Stimulated activated CD4-positive, alpha-beta T cell treated with anti-CD3 and anti-CD28 coated beads, Interleukin-4, amount 100 ng/mL, for 24 hours (primary cell): ENCODE measurements at places on chromosomes 11 and 22.

DNA sequence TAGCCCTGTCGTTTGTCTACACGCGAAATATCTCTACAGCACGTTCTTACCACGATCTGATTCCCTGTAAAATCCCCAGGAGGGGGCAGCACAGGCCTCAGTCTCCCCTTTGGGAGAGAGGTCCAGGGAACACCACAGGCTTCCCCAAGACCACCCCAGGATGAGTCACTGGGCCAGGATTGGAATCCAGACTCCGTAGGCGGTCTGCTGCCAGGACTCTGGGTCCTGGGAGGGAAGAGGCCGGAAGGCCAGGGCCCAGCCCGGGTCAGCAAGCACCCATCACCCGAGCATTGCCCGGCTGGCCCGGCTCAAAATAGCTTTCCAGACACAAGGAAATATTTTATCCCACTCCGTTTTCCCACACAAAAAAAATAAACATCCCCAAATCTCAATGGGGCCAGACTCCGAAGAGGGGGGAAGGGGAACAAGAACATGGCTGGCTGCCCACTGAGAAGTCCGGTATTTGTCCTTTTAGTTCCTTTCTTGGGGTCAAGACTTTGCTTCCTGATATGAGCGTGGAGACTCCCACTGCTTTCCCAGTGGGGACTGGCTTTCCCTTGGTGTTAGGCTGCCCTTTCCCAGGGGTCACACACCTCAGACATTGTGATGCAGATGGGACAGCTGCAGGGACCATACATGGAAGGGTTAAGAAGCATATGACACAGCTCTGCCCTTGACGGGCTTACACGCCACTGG is 91.3 kb downstream of the LRRC32 start:
- no peak for DNase-seq

DNA sequence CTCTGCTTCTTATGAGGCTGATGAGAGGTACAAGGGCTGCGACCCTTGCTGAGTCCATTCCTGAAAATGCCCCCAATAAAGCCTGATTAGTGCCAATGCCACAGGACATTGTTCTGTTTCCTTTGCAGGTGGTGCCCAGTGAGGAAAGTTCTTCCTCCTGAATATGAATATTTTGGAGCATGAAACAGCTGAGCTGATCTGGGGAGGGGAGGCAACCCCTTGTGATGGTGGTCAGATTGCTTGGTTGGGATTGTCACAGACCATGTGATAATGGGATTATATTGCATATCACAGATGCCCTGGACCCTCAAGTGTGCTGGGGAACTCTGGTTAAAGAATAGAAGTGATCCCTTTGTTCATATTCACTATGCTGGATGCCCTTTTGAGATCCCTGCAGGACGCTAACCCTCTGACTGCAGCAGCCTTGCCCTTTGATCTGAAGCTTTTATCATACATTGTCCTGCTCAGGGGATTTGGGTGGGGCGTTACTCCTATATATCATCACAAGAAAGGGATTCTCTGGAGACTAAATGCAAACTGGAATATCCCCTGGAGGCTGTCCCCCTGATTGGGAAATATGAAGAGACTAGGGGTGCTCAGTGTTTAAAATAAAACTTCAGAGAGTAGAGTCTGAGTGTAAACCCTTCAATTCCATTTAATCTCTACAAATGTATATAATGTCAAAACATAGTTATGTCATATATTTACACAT is 76.9 kb upstream of the TOP3B start:
- DNase-seq, result no peak

DNA sequence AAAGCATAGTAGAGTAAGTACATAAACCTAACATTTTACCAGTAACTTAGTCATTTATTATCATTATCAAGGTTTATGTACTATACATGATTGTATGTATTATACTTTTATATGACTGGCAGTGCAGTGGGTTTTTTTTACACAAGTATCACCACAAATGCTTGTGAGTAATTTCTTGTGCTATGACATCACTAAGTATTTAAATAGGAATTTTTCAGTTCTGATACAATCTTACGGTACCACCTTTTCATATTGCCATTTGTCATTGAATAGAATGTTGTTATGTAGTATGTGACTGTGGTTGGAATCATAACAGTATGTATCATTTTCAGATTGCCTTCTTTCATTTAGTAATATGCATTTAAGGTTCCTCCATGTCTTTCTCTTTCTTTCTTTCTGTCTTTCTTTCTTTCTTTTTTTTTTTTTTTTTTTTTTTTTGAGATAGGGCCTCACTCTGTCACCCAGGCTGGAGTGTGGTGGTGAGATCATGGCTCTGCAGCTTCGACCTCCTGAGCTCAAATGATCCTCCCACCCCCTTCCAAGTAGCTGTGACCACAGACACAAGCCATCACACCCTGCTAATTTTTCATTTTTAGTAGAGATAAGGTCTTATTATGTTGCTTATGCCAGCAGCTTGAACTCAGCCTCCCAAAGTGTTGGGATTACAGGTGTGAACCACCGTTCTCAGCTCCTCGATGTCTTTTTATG is 18.6 kb downstream of the ATM start:
- peak; percentile 65 for DNase-seq

DNA sequence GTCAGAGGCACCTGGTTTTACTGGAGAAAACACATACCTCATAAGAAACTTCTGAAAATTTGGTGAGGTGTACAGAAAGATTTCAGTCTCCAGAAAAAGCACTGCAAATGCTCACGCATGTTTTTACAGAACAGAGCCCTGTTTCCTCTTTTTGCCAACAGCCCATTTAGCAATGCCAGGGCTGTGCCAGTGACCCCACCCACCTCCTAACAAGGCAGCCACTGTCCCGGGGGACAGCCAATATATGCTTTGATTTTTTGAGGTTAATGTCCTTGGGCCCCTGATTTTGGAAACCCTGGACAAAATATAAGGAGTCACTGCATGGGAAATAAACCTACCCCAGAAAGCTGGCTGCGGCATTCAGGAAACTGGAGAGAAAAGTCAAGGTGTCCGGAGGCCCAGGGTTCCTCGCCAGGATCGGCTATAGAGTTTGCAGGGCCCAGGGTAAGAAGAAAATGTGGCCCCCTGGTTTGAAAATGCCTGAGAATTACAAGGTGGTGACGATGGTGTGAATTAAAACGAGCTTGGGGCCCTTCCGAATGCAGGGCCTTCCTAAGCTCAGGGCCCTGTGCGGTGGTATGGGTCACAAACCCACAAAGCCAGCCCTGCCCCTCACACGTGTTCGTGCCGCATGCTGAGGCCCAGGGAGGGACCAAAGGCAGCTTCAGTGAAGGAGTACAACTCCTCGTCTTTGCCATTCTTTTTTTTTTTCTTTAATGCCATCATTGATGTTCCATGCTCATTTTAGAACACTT is 71.1 kb upstream of the WNT7B start:
- DNase-seq, result no peak

- no peak for DNase-seq
Measured at GRCh38 chr11:77886401-77886800, 65.5 kb downstream of the AAMDC start.

- DNase-seq, result no peak
Measured at GRCh38 chr11:37804666-37805065, 1206.6 kb upstream of the RAG2 start.

- no peak for DNase-seq
Measured at GRCh38 chr11:75261902-75262361, 21.4 kb downstream of the TPBGL start.

DNA sequence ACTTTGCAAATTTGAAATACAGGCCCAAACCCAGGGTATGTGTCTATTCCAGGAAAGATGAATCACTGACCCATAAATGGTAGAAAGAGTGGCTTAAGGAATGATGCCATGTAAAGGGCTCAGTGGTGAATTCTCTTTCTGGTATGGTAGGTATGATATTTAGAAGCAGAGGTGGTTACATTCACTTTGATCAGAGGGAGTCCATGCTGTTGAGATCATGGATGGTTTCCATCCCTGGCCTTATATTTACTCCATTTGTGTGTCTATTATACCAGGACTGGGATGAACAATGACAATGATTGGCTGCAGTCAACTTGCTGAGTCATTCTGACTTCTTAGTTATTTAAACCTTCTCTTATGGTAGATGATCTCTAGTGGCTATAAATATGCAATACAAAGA is 419.8 kb upstream of the LRRC4C start:
- DNase-seq, result no peak

GRCh38 chr11:10540546-10540914 is 457 bp downstream of the RNF141 start:
- DNase-seq, result no peak

- no peak for DNase-seq
Measured at GRCh38 chr11:68541991-68542390, 81.4 kb downstream of the PPP6R3 start.

DNA sequence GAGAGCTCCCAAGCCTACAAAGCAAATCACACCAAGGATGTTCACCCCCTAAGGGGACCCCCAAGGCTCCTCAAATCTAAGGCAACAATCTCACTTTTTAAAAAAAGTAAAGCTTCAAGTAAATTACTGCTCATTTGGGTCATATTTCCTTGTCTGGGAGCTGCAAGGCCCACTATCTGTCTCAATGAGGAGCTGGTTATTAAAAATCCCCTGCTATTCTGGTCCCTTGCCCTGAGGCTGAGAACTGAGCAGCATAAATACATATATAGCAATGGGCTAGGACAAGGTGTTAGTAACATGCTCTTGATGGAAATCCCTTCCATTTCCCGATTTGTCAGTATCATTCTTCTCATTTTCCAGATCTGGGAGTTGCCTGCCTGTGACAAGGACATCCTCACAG is 119.2 kb downstream of the ETS1 start:
- DNase-seq, result no peak

- DNase-seq, result no peak
Measured at GRCh38 chr11:66548041-66548440, 1.3 kb downstream of the ACTN3 start.

- no peak for DNase-seq
Measured at GRCh38 chr11:86782742-86783141, 17.6 kb upstream of the PRSS23 start.

- no peak for DNase-seq
Measured at GRCh38 chr22:37409459-37410050, 17.7 kb downstream of the ELFN2 start.

DNA sequence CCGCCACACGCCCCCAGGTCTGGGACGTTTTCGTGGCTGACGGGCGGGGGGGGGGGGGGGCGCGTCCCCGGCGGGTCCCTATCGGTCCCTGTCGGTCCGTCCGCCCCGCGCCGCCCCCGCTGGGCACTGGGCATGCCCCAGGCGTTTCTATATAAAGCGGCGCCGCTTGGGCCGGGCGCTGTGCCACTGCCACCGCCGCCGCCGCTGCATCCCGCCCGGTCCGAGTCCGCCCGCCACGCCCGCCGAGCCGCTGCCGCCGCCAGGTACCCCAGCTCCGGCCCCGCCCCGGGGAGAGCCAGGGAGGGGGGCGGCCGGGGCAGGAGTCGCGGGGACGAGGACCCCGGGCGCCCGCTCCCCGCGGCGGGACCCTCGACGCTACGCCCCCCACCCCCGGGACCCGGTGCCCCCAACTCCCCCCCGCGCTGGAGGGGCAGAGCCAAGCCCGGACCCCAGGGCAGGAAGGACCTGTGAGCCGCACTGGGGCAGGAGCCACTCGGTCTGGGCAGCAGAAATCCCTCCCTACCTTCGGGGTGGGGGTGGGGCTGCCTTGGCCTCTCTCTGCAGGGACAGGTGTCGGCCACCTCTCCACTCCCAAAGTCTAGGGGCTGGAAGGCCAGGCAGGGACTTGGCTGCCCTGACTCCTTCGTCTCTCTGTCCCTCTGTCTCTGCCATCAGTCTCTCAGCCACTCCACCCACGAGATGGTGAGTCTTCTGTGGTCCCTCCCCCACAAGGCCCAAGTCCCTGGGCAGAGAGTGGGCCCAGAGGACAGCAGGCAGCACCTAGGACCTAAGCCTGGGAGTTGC is at the start of gene CARNS1:
TSS of gene CARNS1 (plus strand) at position 178 of the 804 bp plus-strand sequence. CDS start at position 700, 522 bp downstream.
- DNase-seq, result no peak
